ENCODE measurements at places on chromosomes 12 and 14.
A peak's percentile ranks its signal among the peaks of the same experiment; 100 is the strongest.

DNA sequence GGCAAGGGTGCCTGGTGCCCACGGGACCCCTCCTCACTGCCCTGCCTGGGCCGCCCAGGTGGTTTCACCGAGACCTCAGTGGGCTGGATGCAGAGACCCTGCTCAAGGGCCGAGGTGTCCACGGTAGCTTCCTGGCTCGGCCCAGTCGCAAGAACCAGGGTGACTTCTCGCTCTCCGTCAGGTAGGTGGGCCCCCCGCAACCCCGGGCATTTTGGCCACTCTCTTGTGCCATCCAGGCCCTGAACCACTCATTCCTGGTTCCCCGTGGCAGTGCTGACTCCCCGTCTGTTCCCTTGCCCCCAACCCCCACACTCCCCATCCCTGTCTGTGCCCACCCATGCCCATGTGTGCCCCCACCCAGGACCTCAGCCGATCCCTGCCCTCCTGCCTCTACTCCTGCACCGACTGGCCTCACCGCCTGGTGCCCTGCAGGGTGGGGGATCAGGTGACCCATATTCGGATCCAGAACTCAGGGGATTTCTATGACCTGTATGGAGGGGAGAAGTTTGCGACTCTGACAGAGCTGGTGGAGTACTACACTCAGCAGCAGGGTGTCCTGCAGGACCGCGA, 480 bp downstream of the PTPN6 start:
- no peak for DNase-seq

GRCh38 chr12:18749386-18749957, 11.6 kb downstream of the CAPZA3 start:
- peak; percentile 68 for DNase-seq

- peak; percentile 17 for DNase-seq
These were observed 75.3 kb downstream of the KDM2B start for GRCh38 chr12:121505513-121505912.

DNA sequence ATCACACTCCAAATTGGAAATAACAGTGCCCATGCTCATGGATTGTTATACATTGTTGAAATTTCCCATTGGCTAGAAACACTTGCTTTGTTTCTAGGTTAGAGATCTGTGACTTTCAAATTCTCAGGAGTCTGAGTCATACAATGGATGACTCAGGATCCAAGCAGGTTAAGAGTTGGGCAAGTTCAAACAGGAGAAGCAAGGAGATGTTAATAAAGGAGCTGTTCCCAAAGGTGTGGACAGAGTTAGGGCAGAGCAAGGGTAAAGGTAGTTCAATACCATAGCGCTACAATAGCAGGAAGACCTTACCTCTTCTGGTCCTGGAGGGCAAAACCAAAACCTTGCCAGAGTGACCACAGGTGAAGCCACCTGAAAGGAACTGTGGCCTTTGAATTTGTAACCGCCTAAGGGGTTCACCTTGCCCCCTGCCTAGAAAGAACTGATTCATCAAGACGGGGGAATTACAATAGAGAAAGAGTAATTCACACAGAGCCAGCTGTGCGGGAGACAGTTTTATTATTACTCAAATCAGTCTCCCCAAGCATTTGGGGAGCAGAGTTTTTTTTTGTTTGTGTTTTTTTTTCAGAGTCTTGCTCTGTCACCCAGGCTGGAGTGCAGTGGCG, 4.2 kb upstream of the AMN1 start:
- peak; percentile 80 for DNase-seq

DNA sequence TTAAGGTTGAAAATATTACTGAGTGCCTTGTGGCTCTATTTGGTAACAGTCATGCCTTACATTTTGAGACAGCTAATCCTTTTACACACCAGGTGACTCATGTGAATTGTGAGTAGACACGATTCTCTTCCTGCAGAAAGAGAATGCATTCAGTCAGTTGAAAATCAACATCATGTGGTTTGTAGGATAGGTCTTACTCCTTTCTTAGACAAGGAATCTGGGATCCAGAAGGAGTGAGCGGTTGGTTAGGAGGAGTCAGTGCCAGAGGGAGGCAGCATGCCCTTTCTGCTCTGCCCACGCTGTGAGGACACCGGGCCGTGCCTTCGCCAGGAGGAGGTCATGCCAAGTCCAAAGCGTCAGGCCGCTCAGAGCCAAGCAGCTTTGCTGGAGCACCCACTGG, 47.6 kb downstream of the TRAF3 start:
- DNase-seq = peak; percentile 66

GRCh38 chr12:132426349-132427173, 63.4 kb upstream of the FBRSL1 start:
- DNase-seq = no peak

DNA sequence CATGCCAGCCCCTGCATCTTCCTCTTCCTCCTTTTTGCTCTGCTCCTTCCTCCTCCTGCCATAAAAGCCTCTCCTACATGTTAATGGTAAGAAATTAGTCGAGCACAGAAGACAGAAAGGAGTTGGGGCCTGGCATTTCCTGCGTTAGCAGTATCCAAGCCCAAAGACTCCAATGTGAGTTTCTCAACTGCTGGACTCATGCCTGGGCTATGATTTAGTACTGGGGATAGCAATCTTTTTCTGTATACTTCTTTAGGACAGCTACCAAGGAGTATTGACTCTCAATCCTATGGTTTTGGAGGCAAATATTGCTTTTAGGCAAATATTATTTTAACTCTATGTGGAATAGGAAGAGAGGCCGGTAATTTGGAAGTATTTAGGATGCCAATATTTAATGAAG, 18.0 kb upstream of the SLC38A4 start:
- peak; percentile 56 for DNase-seq

- DNase-seq = no peak
These were observed 32.6 kb downstream of the STON2 start for GRCh38 chr14:81367563-81367962.

- DNase-seq = no peak
These were observed 143.5 kb downstream of the ST8SIA1 start for GRCh38 chr12:22190969-22191368.

GRCh38 chr12:14635776-14636175, 60.6 kb downstream of the GUCY2C start:
- peak; percentile 14 for DNase-seq
